ENCODE measurements at places on chromosomes 7 and 10.

GRCh38 chr7:96355990-96356506 lies 34.1 kb upstream of the SLC25A13 start:
- no peak for DNase-seq

GRCh38 chr7:38743899-38744298 lies 112.7 kb upstream of the AMPH start:
- DNase-seq = no peak

- no peak for DNase-seq
Observed at GRCh38 chr7:29929018-29929807, 60.4 kb downstream of the SCRN1 start.

DNA sequence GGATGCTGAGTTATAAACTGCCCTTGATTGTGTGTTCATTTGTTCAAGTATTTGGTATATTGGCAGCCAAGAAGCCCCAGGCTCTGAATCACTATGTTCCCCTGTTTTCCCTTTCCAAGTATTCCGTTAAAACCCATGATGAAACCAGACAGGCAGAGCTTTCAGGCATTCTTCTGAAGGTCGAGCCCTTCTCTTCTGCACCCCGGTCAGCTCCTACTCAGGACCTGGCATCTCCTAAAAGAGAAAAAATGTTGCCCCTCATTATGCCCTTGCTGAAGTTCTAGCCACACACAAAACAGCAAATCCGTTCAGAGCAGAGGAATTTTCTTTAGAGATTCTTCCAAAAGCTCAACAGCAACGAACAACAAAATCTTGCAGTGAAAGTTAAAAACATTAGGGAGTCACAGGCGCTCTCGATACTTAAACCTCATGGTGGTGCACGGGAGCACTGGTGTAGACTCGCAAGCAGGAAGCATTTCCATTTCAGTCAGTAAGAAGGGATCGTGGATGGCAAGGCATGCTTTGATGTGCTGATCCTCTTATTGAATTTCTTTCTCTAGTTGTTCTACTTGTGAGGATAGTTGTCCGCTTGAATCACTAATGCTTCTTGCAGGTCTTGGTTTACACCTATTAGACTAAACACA lies 264.9 kb downstream of the SKIDA1 start:
- DNase-seq = no peak

GRCh38 chr10:100687143-100688003 lies 58.0 kb upstream of the PAX2 start:
- DNase-seq = no peak

GRCh38 chr7:154304740-154305700 lies 252.8 kb downstream of the DPP6 start:
- no peak for DNase-seq

- no peak for DNase-seq
Observed at GRCh38 chr7:151138153-151138851, 29.2 kb downstream of the GBX1 start.

- DNase-seq = peak; percentile 27
Observed at GRCh38 chr7:100745184-100745583, 11.8 kb downstream of the ZAN start.

DNA sequence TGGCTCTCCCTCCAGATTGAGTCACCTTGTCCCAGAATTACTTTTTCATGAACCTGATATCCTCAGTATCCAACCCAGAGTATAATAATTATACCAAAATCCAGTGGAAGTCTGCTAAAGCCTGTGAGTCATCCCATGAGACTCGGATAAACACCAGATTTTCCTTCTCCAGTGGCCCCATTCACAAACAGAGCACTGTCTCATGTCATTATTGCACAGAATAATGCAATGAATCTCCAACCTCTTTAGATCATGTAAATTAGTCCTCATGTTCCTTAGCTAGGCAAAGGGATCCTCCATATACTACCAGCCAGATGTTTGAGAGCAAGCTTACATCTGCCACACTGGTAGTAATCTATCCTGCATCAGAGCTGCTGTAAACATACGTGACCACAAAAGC lies 89.0 kb downstream of the AMPH start:
- peak; percentile 33 for DNase-seq

GRCh38 chr7:128304212-128304611 lies 39.5 kb downstream of the RBM28 start:
- DNase-seq = peak; percentile 3

DNA sequence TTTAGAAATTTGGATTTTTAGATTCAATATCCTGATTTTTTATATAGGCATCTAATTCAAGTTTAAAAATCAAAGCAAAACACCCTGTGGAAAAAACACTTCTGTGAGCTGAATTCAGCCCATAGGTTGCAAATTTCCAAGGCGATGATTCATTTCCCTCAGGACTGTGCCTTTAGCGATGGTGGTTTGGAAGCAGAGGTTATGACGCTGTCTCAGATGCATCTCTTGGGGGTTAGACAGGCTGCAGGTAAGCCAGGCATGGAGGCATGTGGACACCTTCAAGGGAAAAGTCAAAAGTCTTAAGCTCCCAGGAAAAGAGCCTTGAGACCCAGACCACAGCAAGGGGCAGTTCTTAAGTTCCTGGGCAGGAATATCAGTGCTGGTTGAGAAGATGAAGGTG lies 9.5 kb upstream of the FRA10AC1 start:
- DNase-seq = no peak

GRCh38 chr10:121597504-121598262 lies 561 bp downstream of the FGFR2 start:
- no peak for DNase-seq

DNA sequence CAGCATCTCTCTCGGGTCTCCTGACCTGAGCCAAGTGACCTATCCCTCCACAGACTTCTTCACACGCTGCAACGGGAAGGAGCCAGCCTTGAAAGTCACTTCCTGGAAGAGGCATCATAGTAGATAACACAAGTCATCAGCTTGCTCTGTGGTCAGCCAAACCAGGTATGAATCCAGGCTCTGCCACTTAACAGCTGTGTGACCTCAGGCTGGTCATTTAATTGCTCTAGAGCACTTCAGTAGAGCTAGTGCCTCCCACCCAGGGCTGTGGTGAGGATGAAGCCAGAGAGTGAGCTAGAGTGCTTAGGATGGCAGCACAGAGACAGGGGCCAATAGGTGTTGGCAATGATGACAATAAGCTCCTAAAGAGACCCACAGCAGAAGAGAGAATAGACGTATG lies 247.7 kb upstream of the ZMIZ1 start:
- no peak for DNase-seq

DNA sequence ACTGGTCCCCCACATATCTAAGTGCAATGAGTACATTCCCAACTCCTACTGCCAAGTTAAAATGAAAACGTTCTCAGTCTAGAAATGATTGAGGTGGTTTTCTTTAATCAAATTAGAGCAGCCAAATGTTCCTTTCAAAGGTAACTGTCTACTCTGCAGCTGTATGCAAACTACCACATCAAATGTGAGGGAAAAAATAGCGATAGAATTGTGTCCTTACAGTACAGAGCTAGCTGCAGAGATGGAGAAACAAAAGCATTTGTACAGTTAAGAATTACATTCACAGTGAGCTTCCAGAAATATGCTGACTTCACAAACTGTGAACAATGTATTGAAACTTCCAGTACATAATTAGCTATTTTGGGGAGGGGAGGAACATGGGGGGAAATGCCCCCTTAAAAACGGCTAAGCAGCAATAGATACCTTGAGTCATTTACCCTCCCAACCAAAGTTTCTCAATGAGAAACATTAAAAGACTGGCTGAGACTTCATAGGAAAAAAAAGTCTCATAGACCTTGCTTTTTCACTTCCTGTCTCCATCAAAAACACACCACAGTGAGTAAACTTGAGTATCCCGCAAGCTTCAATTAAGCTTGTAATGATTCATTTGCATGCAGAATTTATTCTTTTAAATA lies 22.9 kb downstream of the CDK6 start:
- DNase-seq = no peak

DNA sequence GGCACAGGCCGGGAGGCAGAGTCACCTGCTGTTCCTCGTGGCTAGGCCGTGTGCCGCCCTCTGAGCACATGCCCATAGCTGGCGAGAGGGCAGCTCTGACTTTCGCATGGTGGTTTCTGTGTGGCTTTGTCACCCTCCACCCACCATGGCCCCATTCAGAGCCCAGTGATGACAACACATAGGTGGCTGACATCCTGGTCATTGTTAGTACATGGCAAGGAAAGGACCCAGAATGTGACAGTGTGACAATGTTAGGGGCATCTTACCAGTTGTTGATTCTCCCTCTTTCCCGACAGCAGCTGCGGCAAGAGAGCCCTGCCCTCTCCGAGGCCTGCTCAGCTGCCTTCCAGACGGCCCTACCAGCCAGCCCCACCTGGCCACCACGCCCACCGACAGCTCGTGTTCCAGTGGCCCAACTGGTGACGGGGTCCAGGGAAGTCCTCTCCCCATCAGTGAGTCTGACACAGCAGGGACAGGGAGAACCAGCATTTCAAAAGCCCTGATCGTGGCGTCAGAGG lies 52.2 kb downstream of the ZNF467 start:
- no peak for DNase-seq

DNA sequence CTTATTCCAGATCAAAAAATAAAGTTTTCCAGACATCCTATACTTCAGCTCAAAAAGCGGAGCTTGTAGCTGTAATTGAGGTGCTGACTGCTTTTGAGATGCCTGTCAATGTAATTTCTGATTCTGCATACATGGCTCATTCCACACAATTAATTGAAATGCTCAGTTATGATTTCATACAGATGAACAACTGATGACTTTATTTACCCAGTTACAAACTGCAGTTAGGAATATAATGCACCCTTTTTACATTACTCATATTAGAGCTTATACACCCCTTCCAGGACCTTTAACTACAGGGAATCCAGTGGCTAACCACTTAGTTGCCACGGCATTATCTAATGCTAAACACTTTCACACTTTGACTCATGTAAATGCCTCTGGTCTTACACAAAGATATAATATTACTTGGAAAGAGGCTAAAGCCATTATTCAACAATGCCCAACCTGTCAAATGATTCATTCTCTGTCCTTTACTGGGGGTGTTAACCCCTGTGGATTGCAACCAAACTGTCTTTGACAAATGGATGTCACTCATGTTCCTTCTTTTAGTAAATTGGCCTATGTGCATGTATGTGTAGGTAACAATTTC lies 147.3 kb downstream of the ZNF33B start:
- DNase-seq = no peak

DNA sequence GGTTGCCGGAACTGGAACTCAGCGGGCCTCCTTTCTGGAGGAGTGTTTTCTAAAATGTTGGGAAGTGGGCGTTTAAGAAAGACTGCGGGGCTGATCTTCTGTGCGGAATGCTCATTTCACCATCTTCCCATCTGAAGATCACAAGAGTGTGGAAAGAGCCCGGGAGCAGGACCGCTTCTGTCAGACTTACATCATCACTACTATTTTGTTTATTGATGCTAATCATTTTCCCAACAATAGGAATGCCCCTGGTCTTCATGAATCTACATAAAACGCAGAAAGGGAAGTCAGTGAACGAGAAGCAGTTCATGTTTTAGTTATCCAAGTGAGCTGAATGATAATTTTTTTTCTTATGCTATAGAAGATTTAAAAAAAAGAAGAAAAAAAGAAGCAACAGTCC lies 447.8 kb upstream of the MKI67 start:
- no peak for DNase-seq

- DNase-seq = no peak
Observed at GRCh38 chr7:2540641-2541051, 14.7 kb downstream of the BRAT1 start.

DNA sequence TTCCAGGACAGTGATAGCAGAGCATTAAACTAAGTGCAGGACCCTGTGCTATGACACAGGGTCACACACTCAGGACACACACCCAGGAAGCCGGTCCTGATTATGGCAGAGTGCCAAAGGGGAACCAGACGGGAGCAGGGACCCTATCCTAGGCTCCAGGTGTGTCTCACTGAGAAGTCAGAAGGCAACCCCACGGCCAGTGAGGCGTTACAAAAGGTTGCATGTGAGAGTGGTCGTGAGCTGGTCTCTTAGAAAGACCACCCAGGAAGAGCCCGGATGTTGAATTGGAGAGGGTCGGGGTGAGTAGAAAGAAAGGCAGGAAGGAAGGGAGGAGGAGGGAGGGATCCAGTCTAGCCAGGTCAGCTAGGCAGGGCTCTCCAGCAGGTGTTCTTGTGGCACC lies 31.0 kb downstream of the FRMPD2 start:
- DNase-seq = no peak

- DNase-seq = no peak
Observed at GRCh38 chr10:132671228-132672154, 114.5 kb downstream of the NKX6-2 start.

- DNase-seq = no peak
Observed at GRCh38 chr10:109624939-109625338, 298.4 kb downstream of the XPNPEP1 start.

- no peak for DNase-seq
Observed at GRCh38 chr10:110546077-110546476, 21.4 kb upstream of the SMC3 start.

GRCh38 chr7:18459484-18460245 lies 35.9 kb upstream of the HDAC9 start:
- DNase-seq = no peak

- DNase-seq = no peak
Observed at GRCh38 chr7:116902867-116903266, 40.5 kb downstream of the CAPZA2 start.

DNA sequence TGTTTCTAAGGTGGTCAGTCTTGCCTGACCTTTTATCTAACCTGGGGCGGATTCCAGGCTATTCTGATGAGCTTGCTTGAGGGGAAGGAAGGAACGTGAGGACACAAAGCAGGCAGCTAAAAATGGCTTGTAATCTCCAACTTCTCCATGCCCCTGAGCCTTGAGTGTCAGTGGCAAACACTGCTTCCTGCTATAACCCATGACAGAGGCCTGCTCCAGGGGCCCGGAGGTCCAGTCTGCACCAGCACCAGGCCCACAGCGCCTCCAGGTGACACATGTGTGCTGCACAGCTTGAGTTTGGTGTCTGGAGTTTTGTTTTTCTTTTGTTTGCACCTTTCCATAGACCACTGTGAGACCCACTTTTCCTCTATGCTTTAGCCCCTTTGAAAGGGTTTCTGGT lies 207.9 kb downstream of the PAXIP1 start:
- DNase-seq = no peak

GRCh38 chr7:85103962-85104361 lies 82.9 kb downstream of the SEMA3D start:
- DNase-seq = no peak

- no peak for DNase-seq
Observed at GRCh38 chr7:77391230-77391629, 24.9 kb downstream of the GSAP start.

GRCh38 chr10:15809450-15809849 lies 50.9 kb downstream of the MINDY3 start:
- DNase-seq = no peak

GRCh38 chr10:43260117-43260761 lies 6.6 kb downstream of the RASGEF1A start:
- no peak for DNase-seq

- no peak for DNase-seq
Observed at GRCh38 chr7:105205592-105206237, 183.0 kb downstream of the SRPK2 start.

DNA sequence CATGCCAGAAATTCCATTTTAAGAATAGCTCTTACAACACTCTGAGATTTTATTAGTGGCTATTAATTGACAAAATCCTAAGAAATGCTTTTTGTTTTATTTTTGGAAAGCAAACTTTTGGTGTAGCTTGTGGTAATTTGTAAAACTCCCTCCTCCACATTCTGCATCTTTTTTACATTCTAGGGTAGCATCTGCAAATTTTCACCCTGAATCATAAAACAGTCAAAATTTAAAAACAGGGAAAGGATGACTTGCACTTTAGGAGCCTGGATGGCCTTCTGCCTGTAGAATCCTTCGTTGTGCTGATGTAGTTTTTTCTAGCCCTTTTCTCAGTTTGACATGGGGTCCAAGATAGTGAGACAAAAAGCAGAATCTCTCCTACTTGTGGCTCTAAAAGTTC lies 316.1 kb downstream of the ADRA2A start:
- peak; percentile 75 for DNase-seq

- DNase-seq = no peak
Observed at GRCh38 chr7:38396852-38397251, 123.4 kb upstream of the TARP start.

GRCh38 chr10:71316056-71316785 lies 2.8 kb upstream of the SLC29A3 start:
- DNase-seq = no peak
